ENCODE measurements at places on chromosomes 12 and 14. TPM values are rescaled to one million over a fixed set of nuclear protein-coding genes. Genes with fewer than 3 reads are reported as not detected.

- no peak overlapping the region for H3K27ac ChIP-seq
- no peak for DNase-seq
- H3K36me3 ChIP-seq = no peaks in the 10 kb centered on the region
- no peak overlapping the region for H3K4me3 ChIP-seq
- no peaks in the 10 kb centered on the region for H3K27me3 ChIP-seq
Measured at GRCh38 chr12:70551731-70552130, 85.5 kb downstream of the PTPRB start.

GRCh38 chr12:104680070-104680469 is 223.3 kb downstream of the CHST11 start:
- H3K36me3 ChIP-seq = no peaks in the 10 kb centered on the region
- H3K4me1 ChIP-seq = peaks cover 2% of the 10 kb centered on the region
- no peaks in the 10 kb centered on the region for H3K27me3 ChIP-seq
- H3K27ac ChIP-seq = no peak overlapping the region

GRCh38 chr12:1922075-1922709 is 3.7 kb upstream of the CACNA2D4 start:
- no peaks in the 10 kb centered on the region for H3K36me3 ChIP-seq
- H3K4me3 ChIP-seq = no peak overlapping the region
- no peaks in the 10 kb centered on the region for H3K27me3 ChIP-seq

DNA sequence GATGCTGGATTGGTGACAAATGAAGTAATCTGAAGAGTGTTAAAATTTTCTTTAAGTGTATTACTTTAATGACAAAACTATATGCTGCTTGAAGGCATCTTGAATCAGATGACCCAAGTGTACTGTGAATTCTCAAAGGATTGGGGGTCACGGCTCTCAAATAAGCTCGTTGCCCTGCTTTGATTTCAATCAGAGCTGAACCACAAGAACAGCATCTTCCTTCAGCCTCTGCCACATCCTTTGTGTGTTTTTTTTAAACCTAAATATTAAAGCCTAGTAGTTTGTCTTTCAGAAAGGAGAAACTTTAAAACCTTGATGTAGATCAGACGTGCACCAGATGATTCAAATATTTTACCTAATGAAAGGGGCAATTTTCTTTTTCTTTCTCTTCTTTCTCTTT is 11.7 kb downstream of the ELK3 start:
- no peak overlapping the region for H3K27ac ChIP-seq
- peaks cover 6% of the 10 kb centered on the region for H3K4me1 ChIP-seq
- H3K36me3 ChIP-seq = no peaks in the 10 kb centered on the region
- no peak overlapping the region for H3K4me3 ChIP-seq
- no peaks in the 10 kb centered on the region for H3K27me3 ChIP-seq
- no peak for DNase-seq

- H3K4me1 ChIP-seq = no peaks in the 10 kb centered on the region
- no peak overlapping the region for H3K27ac ChIP-seq
- DNase-seq = no peak
- H3K4me3 ChIP-seq = no peak overlapping the region
- H3K27me3 ChIP-seq = no peaks in the 10 kb centered on the region
Measured at GRCh38 chr14:28867571-28867970, 101.0 kb downstream of the FOXG1 start.

- peaks cover 4% of the 10 kb centered on the region for H3K4me1 ChIP-seq
- no peak overlapping the region for H3K27ac ChIP-seq
- H3K4me3 ChIP-seq = no peak overlapping the region
- no peaks in the 10 kb centered on the region for H3K27me3 ChIP-seq
- DNase-seq = no peak
- no peaks in the 10 kb centered on the region for H3K36me3 ChIP-seq
Measured at GRCh38 chr14:59249029-59249428, 60.6 kb downstream of the DAAM1 start.

DNA sequence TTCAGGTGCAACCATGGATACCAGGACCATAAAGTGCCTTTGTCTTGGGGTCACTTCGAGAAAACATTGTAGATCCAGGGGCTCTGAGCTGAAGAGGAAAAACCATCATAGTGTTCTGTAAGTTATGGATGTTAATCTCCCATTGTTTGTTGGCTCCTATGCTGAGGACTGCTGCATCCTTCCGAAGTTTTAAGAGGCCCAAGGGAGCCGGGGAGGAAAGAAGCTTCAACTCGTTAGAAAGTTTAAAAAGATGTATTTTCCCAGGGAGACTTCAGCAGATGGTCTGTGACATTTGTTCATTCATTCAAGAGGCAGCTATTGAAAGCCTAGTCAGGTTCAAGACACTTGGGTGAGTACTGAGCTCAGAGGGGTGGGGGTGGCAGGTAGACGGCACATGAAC is 378.8 kb upstream of the TBX3 start:
- no peak for DNase-seq
- H3K27ac ChIP-seq = no peak overlapping the region
- no peaks in the 10 kb centered on the region for H3K36me3 ChIP-seq
- H3K4me1 ChIP-seq = no peaks in the 10 kb centered on the region
- no peak overlapping the region for H3K4me3 ChIP-seq

DNA sequence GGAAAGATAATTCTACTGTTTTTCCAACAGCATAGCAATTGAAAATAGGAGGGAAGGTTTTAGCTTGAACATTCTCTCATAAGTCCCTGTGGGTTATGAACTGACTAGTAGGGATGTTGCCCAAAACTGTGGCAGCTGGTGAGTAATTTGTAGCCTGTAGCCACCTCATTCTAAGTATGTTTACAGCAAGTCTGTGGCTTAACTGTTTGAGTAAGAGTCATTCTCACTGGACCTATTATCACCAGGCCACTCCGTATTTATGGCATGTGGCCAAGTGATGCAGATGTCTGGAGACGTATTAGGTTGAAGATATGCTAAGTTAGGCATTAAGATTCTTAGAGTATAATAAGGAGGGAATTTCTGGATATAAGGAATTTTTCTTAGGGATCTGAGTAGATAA is 458.3 kb downstream of the ETNK1 start:
- no peak for DNase-seq
- H3K4me1 ChIP-seq = no peaks in the 10 kb centered on the region
- H3K36me3 ChIP-seq = no peaks in the 10 kb centered on the region

- no peaks in the 10 kb centered on the region for H3K36me3 ChIP-seq
- H3K4me1 ChIP-seq = peaks cover 6% of the 10 kb centered on the region
- no peak overlapping the region for H3K27ac ChIP-seq
- H3K27me3 ChIP-seq = no peaks in the 10 kb centered on the region
Measured at GRCh38 chr12:72089678-72090077, 151.0 kb downstream of the TPH2 start.

The TBX3 gene
- total RNA-seq = 0.07 TPM

The DCN gene
- not detected for total RNA-seq

The IFNG-AS1 gene
- total RNA-seq = not detected
